ENCODE measurements at places on chromosomes 11 and 22.
A peak's percentile ranks its signal among the peaks of the same experiment; 100 is the strongest.

GRCh38 chr11:66311470-66311964 lies 5.3 kb downstream of the CD248 start:
- DNase-seq: no peak

- DNase-seq: no peak
Measured at GRCh38 chr11:120180551-120181232, 30.1 kb upstream of the OAF start.

GRCh38 chr11:35006389-35007128 lies 90.1 kb downstream of the PDHX start:
- peak; percentile 45 for DNase-seq

DNA sequence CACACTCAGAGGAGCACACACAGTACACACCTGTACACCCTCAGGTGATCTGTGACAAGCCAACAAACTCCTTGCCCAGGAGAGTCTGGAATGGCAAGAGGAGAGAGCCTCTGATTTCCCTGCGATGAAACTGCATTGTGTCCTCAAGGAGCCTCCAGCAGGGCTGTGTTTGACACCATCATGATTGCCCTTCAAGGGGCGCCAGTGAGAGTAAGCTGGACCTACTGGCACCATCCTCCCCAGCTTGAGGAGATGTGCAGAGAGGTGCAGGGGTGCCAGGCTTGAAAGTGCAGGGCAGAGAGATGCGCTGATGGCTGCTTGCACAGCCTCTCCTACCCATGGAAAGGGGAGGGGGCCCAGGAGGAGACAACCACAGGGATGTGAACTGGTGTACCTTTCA lies 188.8 kb upstream of the CADM1 start:
- no peak for DNase-seq

DNA sequence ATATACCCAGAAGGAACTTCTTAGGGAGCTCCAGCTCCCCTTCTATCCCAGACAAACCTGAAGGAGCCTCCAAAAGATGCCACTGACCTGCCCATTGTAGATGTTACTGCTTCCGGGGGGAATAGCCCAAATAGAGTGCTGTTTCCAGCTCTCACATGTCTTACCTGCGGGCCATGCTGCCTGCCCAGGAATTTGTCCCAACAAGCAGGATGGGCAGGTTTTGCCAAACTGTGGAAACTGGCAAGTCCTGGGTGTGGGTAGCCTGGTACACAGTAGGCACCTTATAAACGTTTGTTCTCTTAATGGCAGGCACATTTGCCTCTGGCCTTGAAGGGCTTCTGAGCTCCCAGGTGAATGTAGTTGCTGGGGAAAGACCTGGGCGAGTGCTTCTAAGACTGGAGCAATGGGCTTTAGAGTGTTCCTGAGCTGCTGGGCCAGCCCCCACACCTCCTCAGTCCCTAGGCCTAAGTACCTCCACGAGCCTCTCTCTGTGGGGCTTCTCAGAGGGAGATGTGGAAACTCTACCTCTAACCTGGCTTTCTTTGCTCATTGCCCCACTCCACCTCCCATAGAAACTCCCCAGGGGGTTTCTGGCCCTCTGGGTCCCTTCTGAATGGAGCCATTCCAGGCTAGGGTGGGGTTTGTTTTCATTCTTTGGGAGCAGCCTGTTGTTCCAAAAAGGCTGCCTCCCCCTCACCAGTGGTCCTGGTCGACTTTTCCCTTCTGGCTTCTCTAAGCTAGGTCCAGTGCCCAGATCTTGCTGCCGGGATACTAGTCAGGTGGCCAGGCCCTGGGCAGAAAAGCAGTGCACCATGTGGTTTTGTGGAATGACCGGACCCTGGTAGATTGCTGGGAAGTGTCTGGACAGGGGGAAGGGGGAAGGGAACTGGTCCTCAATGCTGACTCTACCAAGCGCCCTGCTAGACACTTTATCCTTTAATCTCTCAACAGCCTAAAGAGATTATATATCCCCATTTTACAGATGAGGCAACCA lies 37.2 kb downstream of the LIMK2 start:
- no peak for DNase-seq

- DNase-seq: no peak
Measured at GRCh38 chr11:21640491-21640890, 552.4 kb upstream of the ANO5 start.

- DNase-seq: no peak
Measured at GRCh38 chr22:41177040-41177621, 28.0 kb upstream of the L3MBTL2 start.

- no peak for DNase-seq
Measured at GRCh38 chr22:17152340-17152739, 6.7 kb downstream of the HDHD5 start.

DNA sequence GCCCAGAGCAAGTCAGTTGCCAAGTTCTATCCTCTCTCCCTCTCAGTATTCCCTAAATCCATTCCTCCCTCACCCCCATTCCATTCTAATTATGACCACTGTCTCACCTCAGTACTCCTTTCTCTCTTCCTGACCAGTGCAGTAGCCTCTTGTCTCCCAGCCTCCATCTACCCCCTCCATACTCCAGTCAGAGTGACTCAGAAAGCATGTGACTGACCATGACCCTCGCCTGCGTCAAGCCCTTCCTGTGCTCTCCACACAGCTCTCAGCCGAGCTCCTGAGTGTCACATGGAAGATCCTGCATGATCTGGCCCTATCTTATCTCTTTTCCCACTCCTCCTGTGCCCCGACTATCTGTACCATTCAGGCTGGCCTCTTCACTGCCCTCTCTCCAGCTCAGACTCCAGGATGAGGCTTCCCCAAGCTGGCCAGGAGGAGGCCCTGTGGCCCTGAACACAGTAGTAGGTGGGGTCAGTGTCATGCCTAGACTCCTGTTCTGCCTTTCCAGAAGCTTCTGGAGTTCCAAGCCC lies 42.6 kb downstream of the NEU3 start:
- DNase-seq: no peak

- DNase-seq: peak; percentile 11
Measured at GRCh38 chr11:46335890-46336562, 11.2 kb upstream of the DGKZ start.

DNA sequence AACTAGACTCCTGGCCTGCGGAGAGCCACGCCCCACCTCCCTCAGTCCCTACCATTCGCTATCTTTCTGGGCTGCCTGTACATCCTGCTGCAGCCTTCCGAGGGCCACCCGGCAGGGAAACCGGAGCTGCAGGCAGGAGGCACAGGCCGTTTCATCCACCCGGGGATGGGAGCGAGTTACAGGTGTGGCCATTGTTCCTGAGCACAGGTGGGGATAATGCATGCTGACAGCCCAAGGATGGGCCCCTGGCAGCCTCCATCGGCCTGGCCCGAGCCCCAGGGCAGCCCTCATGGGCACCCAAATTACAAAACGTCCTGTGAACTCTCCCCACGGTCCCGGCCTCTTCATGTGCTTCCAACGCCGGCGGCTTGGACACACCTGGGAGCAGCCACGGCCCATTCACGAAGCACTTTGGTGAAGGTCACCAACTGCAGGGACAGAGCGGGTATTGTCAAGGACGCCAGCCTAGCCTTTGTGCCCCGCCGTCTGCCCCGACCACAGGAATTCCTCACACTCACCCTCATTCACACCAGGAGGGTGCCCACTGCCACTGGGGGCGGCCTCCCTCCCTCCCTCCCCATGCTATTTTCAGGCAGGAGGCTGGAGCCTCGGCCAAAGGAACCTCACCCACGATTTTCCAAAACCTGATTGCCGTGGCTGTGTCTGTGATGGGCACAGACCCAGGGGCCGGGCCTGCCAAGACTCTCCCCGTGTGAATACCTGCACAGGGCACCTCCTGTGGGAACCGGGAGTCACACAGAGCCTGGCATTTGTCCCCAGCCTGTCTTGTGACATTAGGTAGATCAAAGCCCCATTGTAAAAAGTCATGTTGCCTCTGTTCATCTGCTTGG lies 42.1 kb upstream of the MYEOV start:
- DNase-seq: no peak

DNA sequence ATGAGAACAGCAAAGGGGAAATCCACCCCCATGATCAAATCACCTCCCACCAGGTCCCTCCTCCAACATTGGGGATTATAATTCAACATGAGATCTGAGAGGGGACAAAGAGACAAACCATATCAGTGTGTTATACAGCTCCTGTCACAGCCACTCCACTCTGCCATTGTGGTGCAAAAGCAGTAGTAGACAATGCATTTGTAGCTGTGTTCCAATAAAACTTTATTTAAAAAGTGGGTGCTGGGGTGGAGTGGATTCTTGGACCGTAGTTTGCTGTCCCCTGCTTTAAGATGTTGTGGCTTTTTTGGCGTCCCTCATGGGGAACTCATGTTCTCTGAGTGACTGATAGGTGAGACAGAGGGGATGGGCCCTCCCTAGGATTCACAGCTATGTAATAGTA lies 399.1 kb downstream of the SOX6 start:
- DNase-seq: no peak

DNA sequence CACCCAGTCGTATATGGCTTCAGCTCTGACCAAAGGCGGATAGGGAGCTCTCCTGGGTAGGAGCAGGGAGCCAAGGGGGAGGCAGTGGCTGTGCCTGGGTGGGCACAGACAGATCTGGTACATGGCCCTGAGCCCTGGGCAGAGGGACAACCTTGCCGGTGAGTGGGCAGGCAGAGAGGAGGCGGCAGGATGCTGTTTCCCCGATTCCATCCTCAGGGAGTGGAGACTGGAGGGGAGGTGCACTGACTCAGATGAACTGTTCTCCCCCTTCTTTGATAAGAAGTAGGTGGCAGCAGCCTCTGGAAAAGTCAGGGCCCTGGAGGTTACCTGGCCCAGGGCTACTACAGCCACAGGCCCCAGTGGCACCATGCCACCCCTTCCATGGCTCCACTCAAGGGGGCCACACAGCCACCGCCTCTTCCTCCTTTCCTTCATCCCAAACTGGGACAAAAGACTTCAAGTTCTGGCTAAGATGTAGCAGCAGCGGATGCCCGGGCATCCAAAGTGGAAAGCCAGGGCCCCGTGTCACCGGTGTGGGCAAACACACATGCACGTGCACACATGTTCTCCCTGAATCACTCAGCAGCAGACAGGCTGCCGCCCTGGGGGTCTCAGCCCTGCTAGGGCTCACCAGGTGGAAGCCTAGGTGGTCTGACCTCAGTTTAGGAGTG lies 13.4 kb downstream of the CXCR5 start:
- DNase-seq: no peak

DNA sequence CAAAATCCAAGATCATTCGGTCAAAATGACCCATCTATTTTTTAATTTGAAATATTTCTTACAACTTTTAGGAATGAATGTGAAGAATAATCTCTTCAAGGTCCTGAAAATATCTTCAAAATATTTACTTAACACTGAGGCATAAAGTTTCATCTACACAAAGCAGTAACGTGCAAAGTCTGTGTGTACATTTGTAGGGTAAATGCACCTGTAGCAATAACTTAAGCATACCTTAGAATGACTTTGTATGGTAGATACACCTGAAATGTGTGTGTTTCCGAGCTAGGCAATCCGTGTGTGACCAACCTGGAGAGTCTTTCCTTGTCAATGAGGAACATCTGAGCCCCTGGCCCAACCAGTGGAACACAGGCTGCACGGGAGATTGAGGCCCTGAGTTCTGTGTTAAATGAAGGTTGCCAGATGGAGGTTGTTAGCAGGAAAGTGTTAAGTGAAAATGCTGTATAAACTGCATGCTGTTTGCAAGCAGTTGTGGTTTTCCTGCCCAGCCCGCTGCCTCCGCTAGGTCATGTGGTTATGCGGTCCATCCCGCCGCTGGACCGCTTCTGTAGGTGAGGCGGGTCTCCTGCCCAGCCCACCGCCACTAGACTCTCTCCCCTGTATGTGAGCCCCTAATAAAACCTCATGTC lies 7.6 kb upstream of the CTR9 start:
- DNase-seq: no peak

DNA sequence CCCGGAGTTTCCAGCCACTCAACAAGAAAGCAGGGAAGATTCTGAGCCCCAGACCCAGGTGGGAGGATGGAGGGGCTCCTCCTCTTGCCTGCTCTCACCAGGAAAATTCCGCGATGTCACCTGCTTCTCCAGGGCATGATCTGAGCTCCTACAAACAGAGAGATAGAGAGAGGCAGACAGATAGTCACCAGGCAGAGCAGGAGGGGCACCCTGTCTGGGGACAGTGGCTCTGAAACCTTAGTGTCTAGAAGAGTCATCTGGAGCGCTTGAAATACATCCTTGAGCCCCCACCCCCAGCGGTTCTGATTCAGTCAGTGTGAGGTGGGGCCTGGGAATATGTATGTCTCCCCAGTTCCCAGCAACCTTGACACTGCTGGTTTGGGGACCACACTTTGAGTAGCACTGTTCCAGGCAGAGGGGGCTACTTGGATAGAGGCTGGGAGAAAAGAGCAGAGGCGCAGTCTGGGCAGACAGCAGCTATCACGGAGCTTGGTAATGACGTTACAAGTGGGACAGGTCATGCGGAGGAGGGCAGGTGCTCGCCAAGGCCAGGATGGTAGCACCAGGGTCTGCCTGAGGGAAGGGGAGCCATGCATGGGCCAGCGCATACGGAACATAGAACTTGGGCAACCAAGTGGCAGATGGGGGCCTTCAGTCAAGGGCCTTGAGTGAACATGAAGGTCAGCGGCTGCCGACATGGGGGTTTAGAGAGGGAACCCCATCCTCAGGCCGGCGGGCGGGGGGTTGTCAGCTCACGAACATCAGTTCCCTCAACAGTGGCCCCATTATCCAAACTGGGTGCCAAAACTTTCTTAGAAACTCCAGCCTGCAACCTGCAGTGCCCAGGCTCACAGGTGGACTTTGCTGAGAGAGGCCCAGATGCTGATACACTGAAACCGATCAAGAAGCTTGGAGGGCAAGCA lies 60.9 kb upstream of the MYEOV start:
- DNase-seq: no peak

DNA sequence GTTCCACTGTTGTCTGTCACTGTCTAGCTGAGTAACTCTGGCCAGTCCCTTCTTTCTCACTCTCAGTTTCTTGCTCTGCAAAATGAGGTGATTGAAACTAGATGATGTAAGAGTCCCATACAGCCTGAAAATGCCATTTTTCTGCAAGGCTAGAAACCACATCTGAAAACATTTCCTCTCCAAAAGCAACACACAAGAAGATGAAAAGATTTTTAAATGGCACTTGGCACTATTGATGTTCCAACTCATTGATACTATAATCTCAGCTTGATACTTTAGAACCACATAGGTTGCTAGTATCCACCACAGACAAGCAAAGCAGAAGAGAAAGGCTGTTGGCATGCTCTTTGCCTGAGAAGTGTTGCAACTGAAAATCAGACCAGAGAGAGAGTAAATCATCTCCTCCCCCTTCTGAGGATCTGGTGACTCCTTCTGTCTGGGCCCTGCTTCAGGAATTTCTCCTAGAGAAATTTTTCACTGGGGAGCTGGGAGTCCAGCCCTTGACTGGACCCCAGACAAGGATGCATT lies 1217.9 kb downstream of the LRRC4C start:
- DNase-seq: peak; percentile 6

- DNase-seq: no peak
Measured at GRCh38 chr11:70698871-70699270, 300.5 kb downstream of the CTTN start.
